ENCODE measurements at places on chromosomes 13 and 19.

DNA sequence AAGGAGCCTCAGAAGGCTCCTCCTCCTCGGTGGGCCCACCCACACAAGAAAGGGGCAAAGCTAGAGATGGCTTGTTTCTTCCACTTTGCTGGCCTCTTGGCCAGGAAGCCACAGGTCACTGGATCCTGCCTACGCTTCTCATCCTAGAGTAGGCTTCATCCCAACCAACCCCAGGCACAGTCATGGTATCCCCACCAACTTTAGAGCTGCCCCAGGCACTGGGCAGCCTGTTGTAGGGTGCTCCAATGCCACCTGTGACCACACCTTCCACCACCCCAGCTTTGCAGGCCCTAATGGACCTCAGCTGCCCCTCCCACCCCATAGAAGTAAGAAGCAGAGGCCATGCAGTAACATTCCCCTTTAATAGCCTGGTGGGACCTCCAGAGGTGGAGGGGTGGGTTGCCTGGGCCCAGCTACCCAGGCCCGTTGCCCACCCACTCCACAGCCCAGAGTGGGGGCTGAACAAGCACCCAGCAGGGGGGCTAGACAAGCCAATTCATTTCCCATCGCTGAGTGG is 522 bp upstream of the CHMP2A start:
- no peak for DNase-seq

DNA sequence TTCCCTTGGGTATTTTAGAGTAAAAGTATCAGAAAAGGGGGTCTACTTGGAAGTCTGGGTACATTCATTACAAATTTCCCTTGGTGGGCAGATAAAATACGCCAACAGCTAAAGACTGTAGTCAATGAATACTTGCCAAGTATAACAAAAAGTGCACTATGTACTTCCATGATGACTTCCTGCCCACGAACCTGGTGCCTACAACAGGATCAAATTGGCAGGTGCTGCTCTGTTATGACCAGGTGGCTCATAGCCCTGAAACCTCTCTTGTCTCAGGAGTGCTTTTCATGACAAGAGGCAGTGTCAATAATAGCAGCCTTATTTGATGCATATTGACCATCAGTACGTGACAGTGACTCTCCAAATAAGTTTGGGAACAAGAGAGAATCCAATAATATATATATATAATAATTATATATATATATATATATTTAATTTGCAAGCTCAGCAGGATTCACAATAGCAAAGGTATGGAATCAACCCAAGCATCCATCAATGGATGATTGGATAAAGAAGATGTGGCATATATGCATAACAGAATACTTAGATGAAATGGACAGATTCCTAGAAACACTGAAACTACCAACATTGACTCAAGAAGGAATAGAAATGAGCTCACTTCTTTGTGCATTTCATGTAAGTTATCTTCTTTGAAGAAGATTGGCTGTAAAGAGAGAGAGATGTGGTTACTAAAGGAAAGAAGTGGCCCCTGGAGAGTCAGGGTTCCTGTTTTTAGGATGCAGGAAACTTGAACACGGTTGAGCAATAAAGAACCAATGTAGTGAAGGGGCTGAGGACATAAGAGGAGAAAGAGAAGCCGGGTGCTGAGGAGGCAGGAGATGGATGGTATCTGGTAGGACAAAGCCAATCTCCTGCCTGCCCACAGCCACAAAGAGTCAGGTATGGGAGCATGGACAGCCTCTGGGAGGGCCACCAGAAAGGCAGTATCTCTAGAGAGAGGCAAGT is 52.0 kb upstream of the GTF2F2 start:
- DNase-seq = no peak

DNA sequence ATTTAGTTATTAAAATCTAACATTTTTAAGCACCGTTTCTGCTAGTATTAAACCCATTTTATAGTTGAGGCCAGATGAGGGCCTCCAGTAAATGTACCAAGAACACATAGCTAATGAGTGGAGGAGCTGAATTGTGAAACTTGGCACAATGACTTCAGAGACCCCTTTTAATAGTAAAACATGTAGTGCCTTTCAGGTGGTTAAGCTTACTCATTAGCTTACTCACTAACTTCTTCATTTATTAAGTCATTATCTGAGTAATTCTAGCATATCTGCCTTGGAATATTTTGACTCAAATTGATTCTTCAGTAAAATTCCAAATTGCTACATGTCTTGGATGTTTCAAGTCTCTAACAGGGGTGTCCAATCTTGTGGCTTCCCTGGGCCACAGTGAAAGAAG is 735.2 kb downstream of the LIG4 start:
- DNase-seq = no peak

DNA sequence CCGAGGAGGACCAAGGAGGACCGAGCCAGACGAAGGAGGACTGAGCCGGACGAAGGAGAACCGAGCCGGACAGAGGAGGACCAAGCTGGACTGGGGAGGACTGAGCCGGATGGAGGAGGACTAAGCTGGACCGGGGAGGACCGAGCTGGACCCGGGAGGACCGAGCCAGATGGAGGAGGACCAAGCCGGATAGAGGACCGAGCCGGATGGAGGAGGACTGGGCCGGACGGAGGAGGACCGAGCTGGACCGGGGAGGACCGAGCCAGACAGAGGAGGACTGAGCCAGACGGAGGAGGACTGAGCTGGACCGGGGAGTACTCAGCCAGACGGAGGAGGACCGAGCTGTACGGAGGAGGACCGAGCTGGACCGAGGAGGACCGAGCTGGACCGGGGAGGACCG is 3.2 kb downstream of the PIP5K1C start:
- DNase-seq = no peak

- DNase-seq = no peak
Observed at GRCh38 chr13:41782086-41782485, 178.8 kb downstream of the VWA8 start.
